ENCODE measurements at places on chromosomes 3 and 15.

DNA sequence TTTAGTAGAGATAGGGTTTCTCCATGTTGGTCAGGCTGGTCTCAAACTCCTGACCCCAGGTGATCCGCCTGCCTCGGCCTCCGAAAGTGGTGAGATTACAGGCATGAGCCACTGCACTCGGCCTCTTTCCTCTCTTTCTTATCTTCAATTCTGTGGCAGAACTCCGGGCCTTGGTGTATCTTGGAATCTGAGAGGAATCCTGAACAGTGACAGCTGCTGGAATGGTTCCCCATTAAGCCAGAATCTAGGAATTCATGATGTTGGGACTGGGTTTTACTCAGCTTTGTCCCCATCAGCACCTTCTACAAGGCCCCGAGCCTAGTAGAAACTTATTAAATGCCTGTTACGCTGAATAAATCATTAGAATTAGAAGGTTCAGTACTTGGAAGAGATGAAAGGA is 81.4 kb downstream of the GPR156 start:
- no peak for DNase-seq

- no peak for DNase-seq
These were observed 73.5 kb upstream of the ABI3BP start for GRCh38 chr3:101066711-101067129.

- DNase-seq: no peak
These were observed 406.0 kb downstream of the GAP43 start for GRCh38 chr3:116029266-116029665.

- DNase-seq: no peak
These were observed 69.8 kb downstream of the CPN2 start for GRCh38 chr3:194281306-194281705.

- DNase-seq: no peak
These were observed 2.9 kb downstream of the ESYT3 start for GRCh38 chr3:138437281-138437680.

DNA sequence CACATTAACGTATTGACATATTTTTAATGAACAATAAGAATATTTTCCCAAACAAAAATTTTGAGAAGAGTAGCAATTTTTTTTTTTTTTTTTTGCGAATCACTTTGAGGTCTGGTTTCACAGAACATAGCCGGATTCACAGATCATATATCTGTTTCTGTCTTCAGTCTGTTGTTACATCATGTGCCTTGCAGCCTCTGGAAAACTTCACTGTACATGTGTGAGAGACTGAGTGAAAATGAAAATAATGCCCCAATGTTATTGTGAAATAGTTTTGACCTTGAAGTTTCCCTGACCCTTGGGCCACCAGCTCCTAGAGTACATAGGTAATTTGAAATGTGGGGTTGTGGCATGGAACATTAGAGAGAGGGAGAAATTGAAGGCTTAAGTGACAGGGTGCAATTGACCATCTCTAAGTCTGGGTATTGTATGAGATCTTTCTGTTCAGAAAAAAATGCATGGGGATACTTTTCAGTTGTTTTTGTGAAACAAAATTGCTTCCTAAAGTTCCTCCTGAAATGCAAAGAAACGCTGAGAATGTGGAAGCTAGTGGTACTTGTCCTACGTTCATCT is 14.0 kb downstream of the ITPR1 start:
- DNase-seq: no peak

Data from stimulated activated CD8-positive, alpha-beta memory T cell treated with anti-CD3 and anti-CD28 coated beads, Interleukin-4, amount 100 ng/mL, for 1 hour (primary cell).